ENCODE measurements at places on chromosomes 1 and 21.

- DNase-seq, result no peak
Observed at GRCh38 chr1:103527331-103527730, 1.8 kb downstream of the RNPC3 start.

DNA sequence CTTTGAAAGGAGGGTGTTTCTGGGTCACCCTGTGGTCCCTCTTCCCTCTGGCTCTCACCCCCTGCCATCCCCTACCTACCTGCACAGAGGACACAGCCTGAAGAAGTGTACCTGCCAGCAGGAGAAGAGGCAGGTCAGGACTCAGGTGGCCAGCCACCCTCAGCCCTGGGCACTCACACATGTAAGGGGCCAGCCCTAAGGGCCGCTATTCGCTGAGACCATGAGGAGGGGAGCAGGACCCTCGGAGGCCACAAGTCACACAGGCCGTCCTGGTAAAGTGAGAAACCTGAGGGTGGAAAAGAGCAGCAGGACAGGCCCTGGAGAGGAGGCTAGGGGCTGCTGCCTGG lies 1.2 kb downstream of the ZNF692 start:
- no peak for DNase-seq

DNA sequence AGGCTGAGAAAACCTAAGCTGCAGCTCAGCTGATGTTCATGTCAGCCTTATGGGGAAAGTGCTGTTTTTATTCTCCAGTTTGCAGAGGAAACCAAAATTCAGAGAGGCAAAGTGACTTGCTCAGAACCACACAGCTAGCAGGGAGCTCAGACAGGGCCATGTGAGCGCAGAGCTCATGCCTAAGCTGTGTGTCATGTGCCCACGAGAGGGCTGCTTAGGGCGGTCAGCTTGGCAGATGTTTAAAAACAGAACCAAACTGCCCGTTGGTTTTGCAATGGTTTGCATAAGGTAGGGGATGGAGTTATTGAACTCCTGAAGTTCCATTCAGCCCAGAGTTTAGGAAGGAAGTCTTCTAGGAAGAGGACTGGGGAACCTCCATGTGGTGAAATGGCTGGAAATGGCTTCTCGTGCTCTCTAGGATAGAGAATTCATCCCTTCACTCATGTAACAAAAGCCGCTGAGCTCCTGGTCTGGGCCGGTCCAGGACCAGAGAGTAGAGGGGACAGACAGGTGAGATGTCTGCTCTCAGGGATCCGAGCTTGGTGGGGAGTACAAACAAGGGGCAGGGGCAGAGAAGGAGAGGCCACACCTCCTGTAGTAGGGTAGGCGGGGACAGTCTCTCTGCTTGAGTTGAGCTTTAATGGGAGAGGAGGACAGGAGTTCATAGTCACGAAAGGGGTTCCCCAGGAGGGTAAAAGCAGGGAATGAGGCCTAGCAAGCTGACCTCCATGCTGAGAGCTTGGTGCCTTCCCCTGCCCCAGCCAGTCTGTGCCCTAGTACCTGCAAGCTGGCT lies 46.9 kb downstream of the ARHGEF10L start:
- DNase-seq, result no peak

DNA sequence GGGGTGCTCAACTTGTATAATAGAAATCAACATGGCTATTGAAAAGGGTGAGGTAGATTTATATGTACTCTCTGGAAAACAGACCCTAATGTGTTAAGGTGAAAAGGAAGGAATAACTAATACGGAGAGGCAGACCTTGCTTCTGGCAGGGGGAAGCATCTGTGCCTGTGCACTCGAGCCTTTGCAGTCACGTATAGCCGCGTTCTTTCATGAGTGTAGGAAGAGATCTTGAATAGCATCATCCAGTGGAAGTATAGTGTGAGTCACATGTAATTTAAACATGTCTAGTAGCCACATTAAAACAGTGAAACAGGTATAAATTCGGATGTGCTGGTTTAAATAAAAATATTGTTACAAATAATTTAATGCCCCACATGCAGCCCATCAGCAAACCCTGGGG lies 3.0 kb downstream of the A3GALT2 start:
- no peak for DNase-seq

- DNase-seq, result no peak
Observed at GRCh38 chr1:96596226-96596922, 125.2 kb upstream of the PTBP2 start.

DNA sequence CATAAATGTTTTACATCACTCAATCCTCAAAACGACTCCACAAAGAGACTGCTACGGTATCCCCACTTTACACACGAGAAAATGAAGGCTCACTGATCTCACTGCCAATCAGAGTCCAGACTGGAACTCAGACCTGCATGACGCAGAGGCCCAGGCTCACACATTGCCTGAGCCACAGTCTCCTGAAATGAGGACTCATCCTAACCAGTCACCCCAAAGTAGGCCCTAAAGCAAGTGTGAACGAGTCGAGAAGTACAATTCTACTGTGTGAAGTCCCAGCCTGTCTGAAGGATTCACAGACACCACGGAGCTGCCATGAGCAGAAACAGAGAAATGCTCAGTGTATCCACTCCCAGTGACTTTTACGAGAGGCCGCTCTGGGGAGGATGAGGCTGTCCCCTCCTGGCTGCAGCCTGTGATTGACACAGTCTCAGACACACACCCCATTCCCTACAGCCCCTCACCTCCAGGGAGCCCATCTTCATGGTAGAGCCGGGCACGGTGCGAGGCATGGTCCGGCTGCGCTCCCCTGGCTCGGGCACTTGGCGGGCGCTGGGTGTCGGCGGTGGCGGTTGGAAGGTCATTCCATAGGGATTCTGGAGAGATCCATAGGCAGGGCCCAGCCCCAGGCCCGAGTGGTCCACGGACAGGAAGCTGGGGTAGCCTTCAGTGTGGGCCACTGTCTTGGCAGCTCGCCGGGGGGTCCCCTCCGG lies 26.7 kb upstream of the COL16A1 start:
- no peak for DNase-seq

- DNase-seq, result no peak
Observed at GRCh38 chr1:212964102-212964501, 13.8 kb downstream of the VASH2 start.

GRCh38 chr1:244796719-244797406 lies 38.6 kb upstream of the COX20 start:
- peak; percentile 17 for DNase-seq

DNA sequence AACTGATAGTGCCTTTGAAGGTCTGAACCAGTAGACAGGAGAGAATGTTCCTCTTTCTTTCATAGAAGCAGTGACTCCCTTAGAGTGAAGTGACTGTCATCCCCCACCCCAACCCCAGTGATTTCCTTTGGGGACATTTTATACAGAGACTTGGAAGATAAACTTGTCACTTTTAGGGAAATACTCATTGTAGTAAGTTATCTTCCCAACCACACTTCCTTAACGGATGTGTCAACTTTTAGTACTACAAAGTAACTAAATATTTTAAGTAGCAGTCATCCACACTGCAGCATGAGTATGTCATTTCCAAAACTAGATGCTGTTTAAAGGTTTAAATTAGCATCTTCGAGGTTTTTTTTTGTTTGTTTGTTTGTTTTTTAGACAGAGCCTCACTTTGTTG lies 13.7 kb downstream of the LRRC8B start:
- no peak for DNase-seq

- no peak for DNase-seq
Observed at GRCh38 chr1:41241354-41241748, 755 bp downstream of the SCMH1 start.

DNA sequence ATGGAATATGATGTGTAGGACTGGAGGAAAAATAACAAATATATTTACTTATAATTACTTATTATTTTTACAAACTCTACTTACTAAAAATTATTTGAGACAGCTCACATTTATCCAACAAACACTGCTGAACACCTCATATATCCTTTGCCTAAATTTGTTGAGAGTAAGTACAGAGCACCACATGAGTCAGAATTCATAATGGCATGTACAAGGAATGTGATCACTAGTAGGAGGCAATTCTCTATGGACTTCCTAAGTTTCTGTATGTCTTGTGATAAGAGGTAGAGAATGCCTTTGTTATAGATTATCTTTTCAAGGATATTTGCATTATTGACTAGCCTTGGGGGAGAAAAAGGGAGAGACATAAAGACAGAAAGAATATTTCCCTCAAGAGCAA lies 8.2 kb upstream of the ST6GALNAC3 start:
- DNase-seq, result no peak

DNA sequence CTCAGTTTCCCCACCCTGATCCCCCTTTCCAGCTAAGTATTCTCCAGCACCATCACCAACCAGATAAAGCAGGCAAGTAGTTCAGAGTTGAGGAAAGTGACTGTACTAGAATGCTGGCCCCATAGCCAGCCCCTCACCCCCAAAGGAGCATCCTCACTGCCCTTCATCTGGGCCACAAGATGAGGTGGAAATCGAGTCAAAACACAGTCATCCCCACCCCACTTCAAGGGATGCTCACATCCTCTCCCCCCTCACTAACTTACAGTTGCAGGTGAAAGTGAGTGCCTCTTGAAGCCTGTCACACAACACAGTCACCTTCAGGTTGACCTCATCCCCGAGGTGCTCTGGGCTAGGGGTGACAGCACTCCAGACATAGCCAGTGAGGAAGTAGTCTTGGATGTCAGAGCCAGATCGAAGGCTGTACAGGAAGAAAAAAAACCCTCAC lies 30.4 kb downstream of the PIK3C2B start:
- no peak for DNase-seq

DNA sequence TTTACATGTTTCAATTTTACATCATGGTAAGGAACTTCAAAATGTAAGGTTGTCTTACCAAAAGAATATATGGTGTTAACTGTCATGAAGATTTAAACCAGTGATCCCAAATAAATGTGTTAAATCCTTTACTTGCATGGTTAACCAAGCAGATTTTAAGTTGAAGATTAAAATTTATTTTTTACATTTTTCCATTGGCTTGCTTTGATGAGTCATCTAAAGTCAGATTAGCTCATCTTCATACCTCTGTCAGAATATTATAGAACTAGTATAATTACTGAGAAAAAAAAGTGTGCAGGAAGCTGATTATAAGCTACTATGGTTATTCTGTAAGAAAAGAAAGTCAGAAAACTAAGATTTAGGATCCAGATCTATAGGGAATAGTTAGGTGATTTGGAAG lies 95.3 kb upstream of the DPH5 start:
- no peak for DNase-seq

- DNase-seq, result no peak
Observed at GRCh38 chr1:247441606-247442005, 16.3 kb downstream of the OR2B11 start.

- no peak for DNase-seq
Observed at GRCh38 chr1:13556224-13556764, 27.3 kb upstream of the PDPN start.
